ENCODE measurements at places on chromosomes 12 and 14.
A peak's percentile ranks its signal among the peaks of the same experiment; 100 is the strongest.

- H3K27ac ChIP-seq: no peak overlapping the region
- no peaks in the 10 kb centered on the region for H3K27me3 ChIP-seq
Measured at GRCh38 chr12:104516821-104517220, 60.1 kb downstream of the CHST11 start.

DNA sequence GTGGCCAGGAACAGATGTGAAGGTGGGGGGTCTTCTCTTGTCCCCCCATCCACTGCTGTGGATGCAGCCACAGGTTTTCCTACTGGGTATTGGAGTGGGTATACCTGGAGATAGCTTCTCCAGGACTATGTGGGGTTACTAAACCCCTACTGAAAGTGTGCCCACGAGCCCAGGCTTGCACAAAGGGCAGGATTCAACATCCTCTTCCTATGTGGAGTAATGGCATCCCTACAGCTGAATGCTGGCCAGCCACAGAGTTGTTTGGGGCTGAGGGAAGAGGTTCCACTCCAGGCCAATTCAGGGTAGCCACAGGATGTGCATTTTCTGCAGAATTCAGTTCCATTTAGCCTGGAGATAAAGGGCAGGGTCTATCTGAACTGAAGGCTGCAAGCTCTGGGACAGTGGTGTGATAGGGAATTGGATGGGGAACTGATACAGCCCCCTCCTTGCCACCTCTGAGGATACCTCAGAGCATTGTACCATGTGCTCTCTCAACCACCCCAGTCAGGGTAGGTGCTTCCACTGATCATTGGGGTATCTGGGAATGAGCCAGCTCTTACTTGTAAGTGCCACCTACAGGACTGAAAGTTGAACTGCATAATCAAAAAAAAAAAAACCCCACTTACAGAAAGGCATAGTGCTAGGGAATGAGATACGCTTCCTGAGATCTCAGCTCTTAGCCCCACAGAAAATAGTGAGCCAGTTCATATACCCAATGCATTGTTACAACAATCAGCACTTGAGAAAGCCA lies 187.1 kb downstream of the KITLG start:
- no peaks in the 10 kb centered on the region for H3K36me3 ChIP-seq
- no peaks in the 10 kb centered on the region for H3K27me3 ChIP-seq
- no peak overlapping the region for H3K27ac ChIP-seq
- no peak for DNase-seq

GRCh38 chr14:65940056-65940735 lies 527.7 kb downstream of the FUT8 start:
- no peaks in the 10 kb centered on the region for H3K36me3 ChIP-seq
- no peak overlapping the region for H3K4me3 ChIP-seq
- DNase-seq: no peak
- no peaks in the 10 kb centered on the region for H3K4me1 ChIP-seq
- H3K27ac ChIP-seq: no peak overlapping the region

- no peaks in the 10 kb centered on the region for H3K27me3 ChIP-seq
- H3K27ac ChIP-seq: peak overlapping the region; percentile 92
- H3K4me3 ChIP-seq: peak overlapping the region; percentile 83
- peaks cover 45% of the 10 kb centered on the region for H3K36me3 ChIP-seq
- H3K4me1 ChIP-seq: peaks cover 29% of the 10 kb centered on the region
Measured at GRCh38 chr12:6852651-6853354, 853 bp downstream of the USP5 start.

DNA sequence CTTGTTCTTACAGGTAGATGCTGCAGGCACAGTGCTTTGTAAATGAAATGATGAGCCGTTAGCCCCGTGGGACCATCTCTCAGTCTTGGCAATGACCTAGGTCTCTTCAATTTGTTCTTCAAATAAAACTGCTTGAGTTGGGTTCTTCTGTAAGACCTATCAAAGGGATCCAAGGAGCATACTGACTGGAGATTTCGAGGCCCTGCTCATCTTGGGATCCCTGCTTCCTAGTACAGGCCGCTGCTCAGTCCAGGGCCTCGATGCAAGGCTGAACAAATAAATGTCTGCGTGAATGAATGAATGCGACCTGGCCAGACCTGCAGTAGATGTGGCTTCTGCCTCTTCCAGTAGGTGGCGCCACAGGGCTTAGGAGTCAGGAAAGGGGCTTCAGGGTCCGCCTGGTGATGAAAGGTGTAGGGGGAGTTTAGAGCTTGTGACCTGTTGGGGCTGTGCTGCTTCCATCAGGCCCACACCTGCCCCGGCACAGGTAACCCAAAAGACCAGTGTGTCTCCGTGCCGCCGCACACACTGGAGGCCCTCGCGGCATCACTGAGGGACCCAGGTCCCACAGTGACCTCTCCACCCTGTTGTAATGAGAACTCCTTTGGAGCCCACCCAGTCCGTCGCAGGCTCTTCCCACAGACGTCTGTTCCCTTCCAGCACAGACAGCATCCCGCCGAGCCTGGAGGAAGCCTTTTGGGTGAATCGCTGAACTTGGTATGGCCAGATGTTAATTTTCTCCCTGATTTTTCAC lies 4.4 kb downstream of the CACNA1C start:
- H3K4me1 ChIP-seq: peaks cover 9% of the 10 kb centered on the region
- no peaks in the 10 kb centered on the region for H3K27me3 ChIP-seq
- no peaks in the 10 kb centered on the region for H3K36me3 ChIP-seq
- H3K4me3 ChIP-seq: no peak overlapping the region

GRCh38 chr12:69136931-69137613 lies 102.3 kb upstream of the CPSF6 start:
- no peak overlapping the region for H3K4me3 ChIP-seq
- H3K36me3 ChIP-seq: no peaks in the 10 kb centered on the region
- no peaks in the 10 kb centered on the region for H3K4me1 ChIP-seq
- DNase-seq: no peak
- no peaks in the 10 kb centered on the region for H3K27me3 ChIP-seq

- no peak overlapping the region for H3K4me3 ChIP-seq
- no peaks in the 10 kb centered on the region for H3K27me3 ChIP-seq
- H3K36me3 ChIP-seq: no peaks in the 10 kb centered on the region
- DNase-seq: no peak
- H3K27ac ChIP-seq: no peak overlapping the region
Measured at GRCh38 chr12:63224396-63224795, 73.4 kb upstream of the AVPR1A start.

- H3K36me3 ChIP-seq: no peaks in the 10 kb centered on the region
- H3K4me1 ChIP-seq: no peaks in the 10 kb centered on the region
- H3K4me3 ChIP-seq: no peak overlapping the region
- H3K27ac ChIP-seq: no peak overlapping the region
- no peak for DNase-seq
Measured at GRCh38 chr14:33359288-33359881, 420.7 kb downstream of the NPAS3 start.

GRCh38 chr12:5248230-5248629 lies 183.7 kb upstream of the NTF3 start:
- H3K36me3 ChIP-seq: no peaks in the 10 kb centered on the region
- DNase-seq: no peak
- H3K27me3 ChIP-seq: no peaks in the 10 kb centered on the region

GRCh38 chr14:62118871-62119270 lies 356.7 kb downstream of the SNAPC1 start:
- no peak overlapping the region for H3K4me3 ChIP-seq
- H3K27ac ChIP-seq: no peak overlapping the region
- no peaks in the 10 kb centered on the region for H3K4me1 ChIP-seq
- H3K27me3 ChIP-seq: peaks cover 14% of the 10 kb centered on the region

GRCh38 chr12:16030744-16031143 lies 119.6 kb downstream of the DERA start:
- peaks cover 32% of the 10 kb centered on the region for H3K36me3 ChIP-seq
- no peak overlapping the region for H3K4me3 ChIP-seq
- DNase-seq: no peak

DNA sequence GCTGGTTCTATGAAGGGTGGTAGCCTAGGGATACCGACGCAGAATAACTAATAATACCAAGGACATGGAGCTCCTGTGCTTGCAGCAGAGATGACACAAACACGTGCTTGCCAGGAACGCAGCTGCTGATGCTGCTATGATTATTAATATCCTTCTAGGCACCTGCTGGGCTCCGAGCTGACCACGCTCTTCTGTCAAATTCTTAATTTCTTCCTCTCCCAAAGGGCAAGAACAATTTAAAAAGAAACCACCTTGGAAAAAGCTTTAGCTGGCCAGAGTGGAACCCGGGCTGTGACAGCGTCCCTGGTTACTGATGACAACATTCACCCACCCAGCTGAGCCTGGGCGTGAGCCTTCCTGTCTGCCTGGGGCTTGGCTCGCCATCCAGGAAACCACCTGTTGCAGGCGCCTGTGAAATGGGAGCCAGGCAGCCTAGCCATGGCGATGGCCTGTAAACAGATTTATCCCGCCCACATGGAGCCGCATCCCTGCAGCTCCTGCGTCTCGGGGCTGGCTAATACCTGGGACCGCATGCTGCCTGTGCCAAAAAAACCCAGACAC lies 28.8 kb downstream of the CLMN start:
- H3K36me3 ChIP-seq: no peaks in the 10 kb centered on the region
- H3K4me1 ChIP-seq: peaks cover 14% of the 10 kb centered on the region
- peak overlapping the region; percentile 74 for H3K27ac ChIP-seq
- H3K27me3 ChIP-seq: no peaks in the 10 kb centered on the region
- no peak overlapping the region for H3K4me3 ChIP-seq
- DNase-seq: no peak

DNA sequence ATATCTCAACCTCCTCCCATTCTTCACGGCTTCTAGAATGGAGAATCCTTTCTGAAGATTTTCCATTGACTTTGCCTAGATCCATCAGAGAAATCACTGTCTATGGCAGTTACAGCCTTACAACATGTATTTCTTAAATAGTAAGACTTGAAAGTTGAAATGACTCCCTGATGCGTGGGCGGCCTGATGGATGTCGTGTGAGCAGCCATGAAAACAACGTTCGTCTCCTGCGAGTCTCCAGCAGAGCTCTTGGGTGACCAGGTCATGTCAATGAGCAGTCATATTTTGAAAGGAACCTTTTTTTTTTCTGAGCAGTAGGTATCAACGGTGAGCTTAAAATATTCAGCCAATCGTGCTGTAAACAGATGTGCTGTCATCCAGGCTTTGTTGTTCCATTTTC lies 139.9 kb upstream of the C14orf180 start:
- no peak overlapping the region for H3K4me3 ChIP-seq
- peaks cover 18% of the 10 kb centered on the region for H3K4me1 ChIP-seq
- H3K27ac ChIP-seq: no peak overlapping the region
- DNase-seq: no peak

DNA sequence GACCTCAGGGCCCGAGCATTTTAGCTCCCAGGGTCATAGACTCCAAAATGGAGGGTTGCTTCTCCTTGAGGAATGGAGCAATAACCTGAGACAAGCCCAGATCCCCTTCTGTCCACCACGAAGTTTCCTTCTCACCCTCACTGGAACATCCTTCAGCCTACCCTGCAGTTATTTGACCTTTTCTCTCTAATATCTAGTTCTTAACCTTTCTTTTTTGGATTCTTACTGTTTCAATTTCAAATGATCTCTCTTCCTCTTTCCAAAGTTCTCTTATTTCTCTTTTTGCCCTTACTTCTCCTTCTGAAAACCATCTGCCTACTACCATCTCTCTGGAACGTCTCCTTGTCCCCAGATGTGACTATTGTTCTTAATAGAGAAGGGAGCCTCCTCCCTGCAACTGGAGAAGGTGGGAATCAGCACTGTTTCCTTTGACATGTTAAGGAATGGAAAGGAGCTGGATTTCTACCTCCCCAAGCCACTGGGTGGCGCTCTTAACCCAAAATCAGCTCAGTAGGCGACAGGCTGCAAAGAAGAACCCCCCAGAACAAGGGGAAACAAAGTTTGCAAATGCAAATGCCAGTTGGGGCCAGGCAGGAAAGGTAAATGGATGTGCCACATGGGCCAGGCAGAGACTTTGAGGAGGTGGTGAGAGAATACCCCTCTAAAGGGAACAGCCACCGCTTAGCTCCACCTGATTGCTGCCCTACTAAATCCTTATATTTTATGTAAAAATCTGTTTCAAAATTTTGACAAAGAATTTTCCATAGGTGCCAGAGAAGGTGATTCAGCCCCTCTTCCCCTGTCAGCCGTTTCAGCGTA lies 22.4 kb upstream of the PDE1B start:
- no peaks in the 10 kb centered on the region for H3K36me3 ChIP-seq
- no peak overlapping the region for H3K4me3 ChIP-seq
- DNase-seq: no peak
- no peaks in the 10 kb centered on the region for H3K27me3 ChIP-seq

- no peaks in the 10 kb centered on the region for H3K27me3 ChIP-seq
- peaks cover 76% of the 10 kb centered on the region for H3K4me1 ChIP-seq
- no peak for DNase-seq
- H3K4me3 ChIP-seq: no peak overlapping the region
- peaks cover 9% of the 10 kb centered on the region for H3K36me3 ChIP-seq
Measured at GRCh38 chr12:55720894-55721444, 776 bp downstream of the RDH5 start.

GRCh38 chr14:77248666-77249065 lies 22.3 kb downstream of the NGB start:
- H3K27ac ChIP-seq: no peak overlapping the region
- no peak for DNase-seq
- H3K4me1 ChIP-seq: no peaks in the 10 kb centered on the region

DNA sequence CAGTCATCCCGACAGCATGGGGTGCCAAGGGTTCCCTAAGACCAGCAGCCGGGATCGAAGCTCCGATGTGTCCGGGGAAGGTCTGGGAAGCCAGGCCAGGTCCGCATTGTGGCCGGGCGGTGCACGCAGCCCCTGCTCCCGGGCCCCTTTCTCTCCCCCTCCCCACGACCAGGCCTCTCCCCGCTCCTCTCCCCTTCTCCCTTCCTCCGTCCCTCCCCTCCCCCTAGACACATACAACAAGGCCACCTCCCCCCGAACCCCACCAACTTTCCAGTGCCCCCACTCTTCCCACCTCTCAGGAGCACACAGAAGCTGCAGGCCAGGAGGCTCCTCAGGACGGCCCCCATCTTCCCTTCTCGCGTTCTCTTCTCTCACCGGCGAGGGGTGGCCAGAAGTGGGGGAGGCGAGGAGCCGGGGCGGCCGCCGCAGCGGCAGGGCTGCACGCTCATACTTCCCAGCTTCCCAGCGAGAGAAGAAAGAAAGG lies 413 bp downstream of the LRP6 start:
- H3K27me3 ChIP-seq: peaks cover 4% of the 10 kb centered on the region
- H3K27ac ChIP-seq: peak overlapping the region; percentile 95
- H3K4me1 ChIP-seq: peaks cover 12% of the 10 kb centered on the region
- DNase-seq: no peak
- no peaks in the 10 kb centered on the region for H3K36me3 ChIP-seq

DNA sequence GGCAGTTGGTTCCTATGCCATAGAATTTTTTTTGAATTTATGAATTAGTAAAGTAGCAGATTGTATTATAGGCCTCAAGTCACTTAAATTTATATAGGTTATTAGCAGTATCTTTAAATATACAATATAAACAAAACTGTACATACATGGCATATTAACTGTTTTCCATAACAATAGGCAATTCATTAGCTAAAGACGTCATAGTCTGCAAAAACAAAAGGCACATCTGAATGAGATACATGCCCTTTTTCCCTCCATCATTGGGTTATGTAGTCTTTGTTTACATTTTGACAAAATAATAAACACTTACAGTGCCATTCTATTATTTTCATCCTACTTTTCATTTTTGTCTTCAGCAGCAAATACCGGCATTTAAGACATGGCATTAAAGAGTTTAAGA lies 1.1 kb upstream of the VCPKMT start:
- no peak overlapping the region for H3K4me3 ChIP-seq
- H3K36me3 ChIP-seq: peaks cover 8% of the 10 kb centered on the region
- no peak for DNase-seq
- H3K27ac ChIP-seq: no peak overlapping the region

- H3K4me1 ChIP-seq: no peaks in the 10 kb centered on the region
- H3K27me3 ChIP-seq: no peaks in the 10 kb centered on the region
- H3K27ac ChIP-seq: no peak overlapping the region
- H3K36me3 ChIP-seq: no peaks in the 10 kb centered on the region
- no peak overlapping the region for H3K4me3 ChIP-seq
Measured at GRCh38 chr12:66354291-66354690, 52.0 kb downstream of the HELB start.
